ENCODE measurements at places on chromosomes 1 and 21.

DNA sequence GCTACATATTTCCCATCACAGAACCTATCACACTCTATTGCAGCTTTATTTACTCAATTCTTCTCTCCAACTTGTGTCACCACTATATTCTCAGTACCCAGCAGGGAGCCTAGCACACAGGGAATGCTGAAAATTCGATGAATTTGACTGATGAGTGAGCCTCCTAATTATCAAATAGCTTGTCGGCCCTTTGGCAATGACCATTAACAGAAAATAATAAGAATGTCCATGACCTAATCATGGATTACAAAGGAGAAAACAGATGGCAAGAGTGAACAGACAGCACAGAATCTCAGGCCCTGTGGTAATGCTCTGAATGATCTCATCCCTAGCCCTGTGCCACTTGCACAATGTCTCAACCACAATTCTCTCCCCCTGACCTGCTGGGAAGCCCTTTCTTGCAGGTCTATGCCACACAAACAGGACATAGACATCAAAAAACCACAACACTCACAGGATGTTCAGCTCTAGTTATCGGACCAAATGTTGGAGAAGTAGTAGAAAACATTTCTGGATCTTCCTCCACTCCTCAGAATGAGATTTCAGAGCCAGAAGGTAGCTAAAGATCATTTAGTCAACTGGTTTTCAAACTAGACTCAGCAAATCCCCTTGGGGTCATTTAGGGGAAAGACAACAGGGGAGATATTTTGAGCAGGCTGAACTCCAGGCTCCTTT is 68.4 kb downstream of the LUZP1 start:
- DNase-seq, result peak; percentile 64

DNA sequence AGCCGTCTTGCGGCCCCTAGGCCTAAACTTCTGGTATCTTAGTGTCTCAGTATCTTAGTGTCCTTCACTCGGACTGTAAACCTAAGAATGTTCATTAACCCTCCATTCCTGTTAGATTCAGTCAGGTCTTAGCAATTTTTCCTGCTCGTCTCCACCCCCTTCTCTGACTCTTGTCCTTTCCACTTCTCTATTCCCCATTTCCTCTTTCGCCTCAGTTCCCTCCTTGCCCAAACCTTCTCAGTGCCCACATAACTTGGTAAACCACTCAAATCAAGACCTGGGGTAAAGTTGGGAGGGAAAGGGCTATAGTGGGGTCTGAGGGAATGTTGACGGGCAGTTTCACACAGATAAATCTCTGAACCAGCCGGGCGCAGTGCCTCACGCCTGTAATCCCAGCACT is 726 bp upstream of the FCER1G start:
- no peak for DNase-seq

DNA sequence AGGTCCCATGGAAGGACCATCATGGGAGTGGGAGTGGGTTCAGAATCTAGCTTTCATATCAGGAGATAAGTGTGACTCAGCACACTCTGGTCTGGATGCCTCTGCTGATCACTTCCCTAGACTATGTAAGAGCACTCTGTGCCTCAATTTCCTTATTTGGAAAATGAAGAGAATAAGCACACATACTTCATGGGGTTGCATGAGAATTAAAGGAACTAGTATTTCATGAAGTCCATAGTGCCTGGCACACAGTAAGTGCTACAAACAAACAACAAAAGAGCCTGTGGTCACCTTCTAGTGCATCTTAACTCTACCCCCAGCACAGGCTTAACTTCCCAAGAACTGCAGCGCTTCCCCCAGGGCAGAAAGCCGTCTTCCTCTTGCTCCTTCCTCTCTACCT is 9.6 kb upstream of the IL20 start:
- no peak for DNase-seq

DNA sequence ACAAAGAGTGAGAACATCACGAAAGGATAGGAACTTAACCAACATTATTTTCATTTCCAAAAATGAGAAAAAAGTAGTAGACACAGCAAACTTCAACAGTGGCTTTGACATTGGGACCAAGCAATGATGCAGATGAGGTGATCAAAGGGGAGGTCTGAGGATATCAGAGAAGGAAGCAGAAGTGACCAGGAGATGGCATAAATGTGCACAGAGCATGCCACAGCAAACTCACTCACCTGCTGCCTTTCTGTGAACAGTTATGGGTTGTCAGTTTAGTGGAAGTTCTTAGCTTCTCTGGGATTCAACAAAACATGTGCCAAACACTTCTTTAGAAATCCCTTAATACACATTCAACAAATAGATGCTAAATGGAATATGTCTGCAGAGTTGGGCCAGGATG is 290.1 kb downstream of the PLPP3 start:
- no peak for DNase-seq

DNA sequence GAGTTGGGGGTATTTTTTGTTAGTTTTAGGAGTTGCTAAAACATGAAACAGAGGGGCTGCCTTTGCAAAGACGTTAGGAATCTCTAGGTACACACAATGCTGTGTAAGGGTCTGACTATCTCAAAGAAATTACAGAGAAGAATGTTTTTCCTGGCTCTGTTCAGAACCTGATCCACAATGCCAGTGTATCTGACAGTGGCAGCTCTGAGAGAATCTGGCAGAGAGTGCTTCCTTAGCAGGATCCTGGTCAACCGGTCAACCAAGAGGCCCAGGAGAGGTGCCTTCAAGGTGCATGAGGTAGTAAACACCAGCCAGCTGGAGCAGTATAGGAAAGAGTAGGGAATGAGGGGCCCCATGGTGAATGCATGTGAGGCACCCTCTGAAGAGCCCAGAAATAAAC is 40.9 kb upstream of the RGS1 start:
- no peak for DNase-seq

- no peak for DNase-seq
Measured at GRCh38 chr1:22317231-22317919, 134.3 kb upstream of the ZBTB40 start.

Data from AG09319 (cell line).